ENCODE measurements at places on chromosomes 11 and 22. TPM values are rescaled to one million over a fixed set of nuclear protein-coding genes. Genes with fewer than 3 reads are reported as not detected.

MMP1 gene
- not detected for polyA plus RNA-seq

- DNase-seq = no peak
Observed at GRCh38 chr11:102664001-102664752, 39.0 kb upstream of the MMP20 start.

GRCh38 chr11:34624069-34624468, 3.2 kb downstream of the EHF start:
- no peak for DNase-seq

DNA sequence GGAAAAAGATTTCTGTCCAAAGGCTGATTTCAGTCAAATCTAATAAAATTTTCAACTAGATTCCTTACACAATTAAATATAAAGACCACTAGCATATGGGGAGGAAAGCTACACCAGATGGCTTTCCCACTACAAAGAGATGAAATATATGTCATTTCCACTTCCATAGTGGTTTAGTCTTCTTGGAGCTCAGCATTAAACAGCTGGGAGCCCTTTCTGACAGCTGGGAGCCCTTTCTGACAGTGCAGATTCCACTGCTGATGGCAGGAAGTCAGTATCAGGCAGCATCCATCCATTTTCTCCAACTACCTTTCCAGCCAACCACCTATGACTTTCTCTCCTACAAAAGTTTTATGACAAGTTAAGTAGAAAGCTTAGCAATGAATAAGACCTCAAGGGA, 177.9 kb downstream of the RRAS2 start:
- no peak for DNase-seq

CD248 gene
- 128 TPM for polyA plus RNA-seq

DNA sequence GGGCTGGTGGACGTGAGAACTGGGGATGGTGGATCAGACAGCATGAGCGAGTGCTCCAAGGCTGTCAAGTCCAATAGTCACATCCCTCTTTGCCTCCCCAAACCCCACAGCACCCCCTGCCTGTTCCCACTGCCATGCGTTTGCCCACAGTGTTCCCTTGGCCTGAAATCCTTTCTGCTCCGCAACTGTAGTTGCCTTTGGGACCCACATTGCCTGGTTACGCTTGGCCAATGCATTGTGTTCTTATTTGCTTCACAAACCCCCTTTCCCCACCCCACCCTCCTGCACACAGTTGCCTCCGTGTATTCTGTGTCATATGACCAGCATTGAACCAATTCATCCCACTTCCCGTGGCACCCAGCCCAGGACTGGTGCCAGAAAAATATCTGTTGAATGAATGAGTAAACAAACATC, 2.1 kb upstream of the KIAA0930 start:
- DNase-seq = no peak

- no peak for DNase-seq
Observed at GRCh38 chr22:16586170-16586569, 6.4 kb downstream of the CCT8L2 start.

- no peak for DNase-seq
Observed at GRCh38 chr11:67199751-67200150, 66.5 kb upstream of the GRK2 start.

VPREB1 gene
- polyA plus RNA-seq = not detected

DNA sequence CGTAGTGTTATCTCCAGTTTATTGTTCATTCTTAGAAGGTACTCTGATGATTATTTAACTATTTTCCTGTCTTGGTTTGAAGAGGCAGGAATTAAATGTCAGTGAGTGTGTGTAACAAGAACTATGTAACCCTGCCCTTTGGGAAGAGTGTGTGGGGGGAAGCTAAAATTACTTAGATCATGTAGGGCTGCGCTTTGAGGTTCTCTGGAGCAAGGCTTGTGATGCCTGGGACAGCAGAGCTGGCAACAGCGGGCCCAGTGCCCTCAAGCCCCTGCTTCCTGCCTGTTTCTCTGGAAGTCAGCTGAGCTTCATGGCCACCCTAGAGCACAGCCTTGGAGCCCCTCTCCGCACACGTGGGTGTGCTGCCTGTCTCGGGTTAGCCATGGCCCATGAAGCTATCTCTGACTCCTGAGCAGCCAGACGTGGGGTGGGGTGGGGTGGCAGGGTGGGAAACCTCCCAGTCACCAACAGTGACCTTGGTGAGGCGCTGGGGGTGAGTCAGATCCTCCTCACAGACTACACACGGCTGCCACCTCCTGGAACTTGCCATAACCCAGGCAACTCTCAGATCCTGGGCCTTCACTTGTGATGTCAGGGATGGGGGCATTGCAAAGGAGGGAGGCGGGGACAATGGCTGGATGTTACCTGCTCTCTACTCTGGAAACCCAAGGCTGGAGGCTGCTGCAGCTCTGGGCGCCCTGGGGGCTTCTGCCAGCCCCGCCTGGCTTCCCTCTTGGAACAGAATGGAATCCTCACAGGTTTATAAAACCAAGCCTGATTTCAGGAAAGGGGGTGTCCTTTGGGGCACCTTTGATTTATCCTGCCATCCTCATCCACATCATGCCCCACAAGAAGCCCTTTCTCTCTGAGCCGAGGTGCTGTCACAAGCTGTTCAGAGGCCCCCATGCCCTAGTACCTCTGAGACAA, 88.6 kb downstream of the SNX19 start:
- no peak for DNase-seq

GRCh38 chr11:71530602-71531001, 3.5 kb downstream of the KRTAP5-7 start:
- DNase-seq = no peak

NAALADL1 gene
- 14.0 TPM for polyA plus RNA-seq

DNA sequence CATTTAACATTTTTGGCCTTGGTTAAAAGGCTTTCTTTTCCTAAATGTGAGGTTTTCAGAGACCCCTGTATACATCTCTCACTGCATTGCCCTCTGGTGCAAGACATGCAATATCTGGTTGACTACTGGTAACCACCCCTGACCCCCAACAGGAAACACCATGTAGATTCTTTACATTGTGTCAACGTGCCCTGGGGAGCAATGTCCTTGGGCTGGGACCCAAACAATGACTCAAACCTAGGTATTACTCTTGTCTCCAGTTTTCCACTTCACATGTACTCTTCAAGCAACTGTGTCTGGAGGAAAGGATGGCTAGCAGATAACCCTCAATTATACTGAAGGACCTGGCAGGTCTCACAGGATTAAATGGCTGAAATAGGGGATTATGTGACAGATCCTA, 1.1 kb upstream of the GPR83 start:
- DNase-seq = no peak

FOLH1 gene
- polyA plus RNA-seq = not detected

RIBC2 gene
- polyA plus RNA-seq = not detected

DNA sequence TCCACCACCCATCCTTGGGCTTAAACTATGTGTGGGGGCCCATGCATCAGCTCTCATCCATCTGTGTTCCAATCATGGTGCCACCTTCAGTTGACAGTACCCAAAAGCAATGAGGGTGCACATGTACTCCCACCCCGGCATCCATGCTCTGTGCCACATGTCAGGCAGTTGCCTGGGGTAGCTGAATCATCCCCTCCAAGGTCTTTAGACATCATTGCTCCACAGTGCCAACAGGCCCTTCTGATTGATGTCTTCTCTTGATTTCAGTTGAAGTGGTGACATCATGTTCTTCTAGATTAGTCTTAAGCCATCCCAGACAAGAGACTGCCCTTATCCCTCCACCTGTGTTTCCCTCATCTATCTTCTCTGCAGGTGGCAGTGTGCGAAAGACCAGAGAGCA, 42.5 kb downstream of the TMPRSS5 start:
- DNase-seq = no peak

DNA sequence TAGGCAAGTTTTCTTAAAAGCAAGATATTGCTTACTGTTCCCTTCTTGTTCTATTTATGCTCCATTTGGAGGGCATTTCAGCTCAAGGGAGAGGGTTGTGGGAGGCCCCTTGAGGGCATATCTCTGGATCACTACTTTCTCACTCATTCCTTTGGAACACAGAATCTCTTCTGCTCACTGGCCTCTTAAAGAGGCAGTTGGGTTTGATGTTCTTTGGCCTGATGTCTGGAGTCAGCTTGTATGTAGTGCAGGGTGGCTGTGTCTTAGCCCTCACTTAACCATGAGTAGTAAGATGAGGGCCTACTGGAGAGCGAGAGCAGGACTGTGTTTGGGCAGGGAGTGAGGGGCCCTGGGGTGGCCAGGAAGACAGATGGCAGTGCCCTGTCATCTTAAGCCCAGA, 3.6 kb downstream of the INCENP start:
- DNase-seq = no peak

- no peak for DNase-seq
Observed at GRCh38 chr11:119376197-119376847, 5.2 kb downstream of the USP2 start.

FREY1 gene
- not detected for polyA plus RNA-seq

GRCh38 chr11:128832121-128832497, 35.0 kb downstream of the KCNJ1 start:
- no peak for DNase-seq

OR52I2 gene
- polyA plus RNA-seq = not detected

OR52E6 gene
- polyA plus RNA-seq = not detected

AIP gene
- 169 TPM for polyA plus RNA-seq

OR52A1 gene
- polyA plus RNA-seq = not detected

PHLDA2 gene
- polyA plus RNA-seq = not detected

DNA sequence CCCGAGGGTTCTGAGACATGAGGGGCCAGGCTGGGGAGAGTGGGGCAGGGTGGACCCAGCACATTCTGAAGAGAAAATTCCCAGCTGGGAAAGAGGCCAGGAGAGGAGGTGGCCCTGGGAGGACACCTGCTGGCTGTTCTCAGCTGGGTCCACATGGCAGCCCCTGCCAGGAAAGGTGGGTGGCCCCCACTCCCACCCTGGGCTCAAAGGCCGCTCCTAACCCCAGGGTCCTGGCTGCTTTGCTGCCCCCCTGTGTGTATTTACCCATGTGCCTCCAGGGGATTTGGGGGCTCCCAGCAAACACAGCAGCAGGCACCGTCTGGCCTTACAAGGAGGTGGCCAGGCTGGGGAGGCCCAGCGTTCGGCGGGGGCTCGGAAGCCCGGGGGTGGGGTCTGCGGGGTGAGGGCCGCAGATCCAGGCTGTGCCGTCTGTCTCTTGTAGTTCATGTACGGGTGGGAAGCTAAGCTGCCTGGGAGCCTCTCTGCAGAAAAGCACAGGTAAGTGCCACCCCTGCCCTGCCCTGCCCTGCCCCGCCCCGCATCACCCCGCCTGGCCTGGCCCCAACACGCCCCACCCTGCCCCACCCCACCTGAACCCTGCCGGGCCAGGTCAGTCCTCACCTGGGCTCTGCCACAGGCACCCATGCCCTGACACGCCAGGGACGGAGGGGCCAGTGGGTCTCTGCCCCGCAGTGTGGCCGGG, 10.6 kb downstream of the MUC5B start:
- DNase-seq = no peak

DNA sequence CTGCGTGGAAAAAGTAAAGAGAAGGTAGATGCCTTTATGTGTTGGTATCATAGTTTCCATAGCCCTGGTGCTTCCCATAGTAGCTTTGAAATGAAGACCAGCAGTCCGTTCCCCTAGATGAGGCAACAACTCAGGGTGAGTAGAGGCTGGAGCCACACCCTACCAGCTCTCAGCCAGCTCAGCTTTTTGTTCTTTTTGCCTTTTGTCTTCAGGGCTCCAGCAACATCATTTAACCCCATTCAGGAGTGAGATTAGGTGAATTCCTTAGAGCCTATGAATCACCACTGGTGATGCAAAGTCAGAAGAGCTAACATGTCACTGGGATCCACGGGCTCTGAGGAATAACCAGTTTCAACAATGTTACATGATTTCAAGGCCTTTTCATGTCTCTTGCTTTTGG, 14.0 kb upstream of the SESN3 start:
- DNase-seq = no peak

CD3G gene
- 397 TPM for polyA plus RNA-seq

DNA sequence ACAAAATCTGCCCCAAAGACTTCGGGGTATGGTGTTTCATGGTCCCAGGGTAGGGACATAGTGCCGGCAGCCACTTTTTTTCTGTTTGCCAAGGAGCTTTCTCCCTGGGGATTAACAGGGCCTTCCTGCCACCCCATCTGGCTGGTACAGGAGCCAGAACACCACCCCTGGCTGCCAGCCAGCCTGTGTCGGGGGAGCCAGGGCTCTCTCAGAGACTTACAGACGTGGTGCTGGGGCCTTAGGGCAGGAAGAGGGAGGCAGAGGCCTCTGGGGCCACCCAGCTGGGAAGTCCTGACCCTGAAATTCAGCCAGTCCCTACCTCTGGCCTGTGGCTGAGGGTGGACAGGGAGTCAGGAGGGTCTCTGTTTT, 52.4 kb upstream of the CDON start:
- DNase-seq = no peak

DNA sequence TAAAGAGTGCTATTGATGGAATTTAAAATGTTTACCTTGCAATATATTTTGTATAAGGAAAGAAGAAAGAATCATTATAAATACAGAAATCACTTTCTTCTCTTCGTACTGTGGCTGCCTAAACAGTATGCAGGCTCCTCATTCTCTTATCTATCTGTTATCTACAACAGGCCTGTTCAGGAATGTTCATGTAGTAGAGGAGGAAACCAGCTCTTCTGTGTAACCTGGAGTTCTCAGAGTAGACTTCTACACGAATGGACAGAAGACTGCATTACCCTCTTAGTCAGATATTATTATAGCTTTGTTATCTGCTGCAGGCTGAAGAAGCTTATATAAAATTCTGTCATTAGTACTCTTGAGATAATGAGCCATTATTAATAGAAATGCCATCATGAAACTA, 1225.9 kb upstream of the CNTN5 start:
- no peak for DNase-seq

PRRG4 gene
- not detected for polyA plus RNA-seq

PHOX2A gene
- not detected for polyA plus RNA-seq

- DNase-seq = no peak
Observed at GRCh38 chr22:42945736-42946135, 69.2 kb downstream of the PACSIN2 start.

- DNase-seq = no peak
Observed at GRCh38 chr11:66767666-66768065, 38.6 kb upstream of the SPTBN2 start.

GPR83 gene
- not detected for polyA plus RNA-seq

DNA sequence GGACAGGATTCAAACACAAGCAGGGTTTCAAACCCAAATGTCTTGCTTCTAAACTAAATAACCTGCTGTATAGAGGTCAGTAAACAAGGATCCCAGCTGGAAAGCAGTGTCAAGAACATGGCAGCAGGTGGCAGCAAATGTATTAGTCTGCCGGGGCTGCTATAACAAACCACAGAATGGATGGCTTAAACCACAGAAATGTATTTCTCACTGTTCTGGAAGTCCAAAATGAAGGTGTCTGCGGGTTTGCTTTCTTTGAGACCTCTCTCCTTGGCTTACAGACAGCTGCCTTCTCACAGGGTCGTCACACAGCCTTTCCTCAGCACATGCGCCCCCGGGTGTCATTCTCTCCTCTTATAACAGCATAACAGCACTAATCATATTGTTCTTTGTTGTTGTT, 65.1 kb upstream of the LRRC55 start:
- DNase-seq = no peak

DNA sequence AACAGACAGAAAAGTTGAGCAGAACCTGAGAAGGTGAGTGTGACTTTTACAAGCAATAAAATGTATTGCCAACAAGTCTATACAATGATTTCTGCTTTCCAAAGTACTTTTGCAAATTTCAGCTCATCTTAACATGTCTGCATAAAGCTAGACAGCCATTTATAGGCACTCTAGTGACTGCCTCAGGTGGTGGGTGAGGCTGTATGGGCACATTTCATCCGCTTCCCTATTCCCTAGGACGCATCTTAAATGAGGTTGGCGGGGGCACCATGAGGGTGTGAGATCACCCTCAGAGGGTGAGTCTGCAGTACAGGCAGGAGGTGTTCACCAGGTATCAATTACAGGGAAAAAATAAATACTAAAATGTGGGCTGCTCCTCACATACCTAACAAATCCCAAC, 110.1 kb downstream of the ETS1 start:
- DNase-seq = no peak

- DNase-seq = no peak
Observed at GRCh38 chr11:83063073-83063754, 8.5 kb downstream of the RAB30 start.

CENATAC gene
- polyA plus RNA-seq = 8.7 TPM

All from naive thymus-derived CD8-positive, alpha-beta T cell (primary cell).